ENCODE measurements at places on chromosomes 7 and 10.
A peak's percentile ranks its signal among the peaks of the same experiment; 100 is the strongest.

GRCh38 chr7:155811560-155811894, 736 bp downstream of the SHH start:
- DNase-seq: no peak

DNA sequence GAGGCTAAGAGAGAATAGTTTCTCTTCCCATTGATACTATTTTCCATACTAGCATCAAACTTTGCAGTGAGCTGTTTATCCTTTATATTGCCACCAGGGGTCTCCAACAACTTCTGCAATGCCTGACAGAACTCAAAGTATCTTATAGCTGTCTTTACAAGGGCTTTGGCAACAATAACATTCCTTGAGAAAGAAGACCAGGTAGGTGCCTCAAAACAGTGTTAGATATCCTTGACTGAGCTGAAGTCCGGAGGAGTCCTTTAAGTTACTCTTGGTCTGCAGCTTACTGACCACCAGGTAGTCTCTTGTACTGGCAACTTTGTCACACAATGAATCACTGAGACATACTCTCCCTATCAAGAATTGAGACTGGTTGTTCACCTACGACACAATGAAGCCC, 30.0 kb upstream of the TES start:
- DNase-seq: no peak

DNA sequence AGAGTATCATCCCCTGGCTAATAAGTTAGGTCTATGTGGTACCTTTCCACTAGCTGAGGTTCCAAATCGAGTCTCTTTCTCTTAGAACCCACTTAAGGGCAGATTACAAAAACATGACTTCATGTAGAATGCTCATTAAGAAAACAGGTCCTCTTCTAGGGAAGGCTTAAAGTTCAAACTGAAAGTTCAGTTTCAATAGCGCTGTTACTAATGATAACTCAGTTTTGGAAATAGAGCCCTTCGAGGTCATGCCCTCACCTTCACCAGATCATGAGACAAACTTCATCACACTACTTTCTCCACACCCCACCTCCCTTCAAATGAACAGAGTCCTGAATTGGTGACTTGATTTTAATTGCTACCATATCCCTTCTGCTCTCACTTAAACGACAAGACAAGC, 26.2 kb downstream of the HGF start:
- DNase-seq: no peak

DNA sequence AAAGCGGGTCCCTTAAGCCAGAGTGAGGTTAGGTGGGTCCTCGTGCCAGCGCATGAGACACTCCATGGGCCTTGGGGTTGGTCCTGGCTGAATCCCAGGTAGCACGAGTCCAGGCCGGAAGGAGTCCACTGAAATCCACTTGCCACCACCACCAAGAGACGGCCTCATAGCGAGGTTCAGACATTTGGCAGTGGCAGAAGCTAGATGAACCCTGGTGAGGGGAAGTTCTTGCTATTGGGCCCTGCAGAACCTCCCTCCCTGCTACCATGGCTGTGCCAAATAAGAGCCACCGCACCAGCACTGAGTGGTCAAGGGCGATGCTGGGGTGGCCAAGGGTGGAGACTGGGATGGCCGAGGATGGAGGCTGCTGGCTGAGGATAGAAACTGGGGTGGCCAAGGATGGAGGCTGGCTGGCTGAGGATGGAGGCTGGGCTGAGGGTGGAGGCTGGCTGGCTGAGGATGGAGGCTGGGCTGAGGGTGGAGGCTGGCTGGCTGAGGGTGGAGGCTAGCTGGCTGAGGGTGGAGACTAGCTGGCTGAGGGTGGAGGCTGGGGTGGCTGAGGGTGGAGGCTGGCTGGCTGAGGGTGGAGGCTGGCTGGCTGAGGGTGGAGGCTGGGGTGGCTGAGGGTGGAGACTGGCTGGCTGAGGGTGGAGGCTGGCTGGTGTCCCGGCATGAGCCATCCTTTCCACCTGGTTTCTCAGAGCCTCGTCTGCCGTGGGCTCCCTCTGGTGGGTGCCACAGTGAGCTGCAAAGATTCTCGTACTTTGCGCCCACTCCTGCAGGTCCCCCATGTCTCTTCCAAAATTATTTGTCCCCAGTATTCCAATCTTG, 88.2 kb downstream of the ELFN1 start:
- DNase-seq: no peak

- no peak for DNase-seq
Measured at GRCh38 chr7:104951546-104951945, 62.5 kb upstream of the KMT2E start.

- DNase-seq: peak; percentile 56
Measured at GRCh38 chr7:153523320-153524015, 528.7 kb upstream of the DPP6 start.

Data from putamen (tissue), 1 donor.